Ovary (tissue), 10 donors: ENCODE measurements at places on chromosomes 1 and 21. TPM values are rescaled to one million over a fixed set of nuclear protein-coding genes. Genes with fewer than 3 reads are reported as not detected.

- H3K4me1 ChIP-seq = peaks cover 11% of the 10 kb centered on the region
- no peaks in the 10 kb centered on the region for H3K36me3 ChIP-seq
- no peaks in the 10 kb centered on the region for H3K27me3 ChIP-seq
- DNase-seq = no peak
- H3K27ac ChIP-seq = no peak overlapping the region
These were observed 252.1 kb downstream of the PRDM2 start for GRCh38 chr1:13951793-13952751.

GRCh38 chr1:109880971-109881894 is 29.4 kb upstream of the CSF1 start:
- no peak overlapping the region for H3K4me3 ChIP-seq
- H3K27me3 ChIP-seq = no peaks in the 10 kb centered on the region
- peak overlapping the region; percentile 16 for H3K27ac ChIP-seq
- DNase-seq = peak; percentile 55
- H3K36me3 ChIP-seq = no peaks in the 10 kb centered on the region
- peaks cover 18% of the 10 kb centered on the region for H3K4me1 ChIP-seq

GRCh38 chr1:185427264-185427663 is 110.2 kb upstream of the IVNS1ABP start:
- no peaks in the 10 kb centered on the region for H3K36me3 ChIP-seq
- no peak for DNase-seq
- H3K27me3 ChIP-seq = no peaks in the 10 kb centered on the region
- no peaks in the 10 kb centered on the region for H3K4me1 ChIP-seq
- H3K4me3 ChIP-seq = no peak overlapping the region

GRCh38 chr1:3494321-3495308 is 40.1 kb downstream of the ARHGEF16 start:
- H3K36me3 ChIP-seq = no peaks in the 10 kb centered on the region
- H3K4me1 ChIP-seq = no peaks in the 10 kb centered on the region
- H3K27me3 ChIP-seq = no peaks in the 10 kb centered on the region
- no peak for DNase-seq
- H3K27ac ChIP-seq = no peak overlapping the region

The F13B gene
- total RNA-seq = not detected

- H3K4me1 ChIP-seq = no peaks in the 10 kb centered on the region
- no peak for DNase-seq
- no peaks in the 10 kb centered on the region for H3K36me3 ChIP-seq
- no peak overlapping the region for H3K4me3 ChIP-seq
These were observed 48.2 kb upstream of the IRF2BP2 start for GRCh38 chr1:234658138-234658537.

- H3K27ac ChIP-seq = no peak overlapping the region
- no peak for DNase-seq
- no peaks in the 10 kb centered on the region for H3K36me3 ChIP-seq
- H3K4me1 ChIP-seq = peaks cover 17% of the 10 kb centered on the region
These were observed 90.1 kb upstream of the DIRAS3 start for GRCh38 chr1:68140536-68140935.
